NCI-H187 (cell line): ENCODE measurements at places on chromosomes 11 and 22.

GRCh38 chr11:110329445-110329844 lies 33.0 kb upstream of the RDX start:
- no peak for DNase-seq

DNA sequence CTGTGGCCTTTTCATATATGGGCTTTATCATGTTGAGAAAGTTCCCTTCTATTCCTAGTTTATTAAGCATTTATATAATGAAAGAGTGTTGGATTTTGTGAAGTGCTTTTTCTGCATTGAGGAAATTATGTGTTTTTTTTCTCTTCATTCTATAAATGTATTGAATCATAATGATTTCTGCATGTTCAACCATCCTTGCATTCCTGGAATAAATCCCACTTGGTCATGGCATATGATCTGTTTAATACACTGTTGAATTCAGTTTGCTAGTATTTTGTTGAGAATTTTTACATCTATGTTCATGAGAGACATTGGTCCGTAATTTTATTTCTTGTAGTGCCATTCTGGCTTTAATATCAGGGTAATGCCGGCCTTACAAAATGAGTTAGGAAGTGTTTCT lies 25.8 kb downstream of the PIM3 start:
- no peak for DNase-seq

DNA sequence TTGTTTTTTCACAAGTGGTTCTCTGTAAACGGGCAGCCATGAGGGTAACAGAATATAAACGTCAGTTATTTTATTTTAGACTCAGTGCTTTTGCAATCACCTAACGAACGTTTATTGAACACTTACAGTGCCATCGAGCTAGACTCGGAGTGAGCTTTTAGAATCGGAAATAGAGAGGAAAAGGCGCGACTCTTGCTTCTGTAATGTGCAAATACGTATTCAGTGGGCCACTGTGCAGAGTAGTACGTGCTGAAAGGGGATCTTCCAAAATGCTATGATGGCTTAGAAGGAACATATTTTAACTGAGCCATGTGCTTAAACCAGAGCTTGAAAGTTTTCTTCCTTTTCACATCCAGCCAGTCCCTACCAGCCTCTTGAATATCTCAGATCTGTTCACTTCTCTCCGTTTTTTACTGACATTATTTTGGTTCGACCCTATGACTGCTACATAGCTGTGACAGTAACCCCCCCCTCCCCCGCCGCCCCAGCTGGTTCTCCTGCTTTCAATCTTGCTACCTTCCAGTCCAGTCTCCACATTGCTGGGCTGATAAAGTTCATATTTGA lies 468 bp downstream of the DDIAS start:
- no peak for DNase-seq

DNA sequence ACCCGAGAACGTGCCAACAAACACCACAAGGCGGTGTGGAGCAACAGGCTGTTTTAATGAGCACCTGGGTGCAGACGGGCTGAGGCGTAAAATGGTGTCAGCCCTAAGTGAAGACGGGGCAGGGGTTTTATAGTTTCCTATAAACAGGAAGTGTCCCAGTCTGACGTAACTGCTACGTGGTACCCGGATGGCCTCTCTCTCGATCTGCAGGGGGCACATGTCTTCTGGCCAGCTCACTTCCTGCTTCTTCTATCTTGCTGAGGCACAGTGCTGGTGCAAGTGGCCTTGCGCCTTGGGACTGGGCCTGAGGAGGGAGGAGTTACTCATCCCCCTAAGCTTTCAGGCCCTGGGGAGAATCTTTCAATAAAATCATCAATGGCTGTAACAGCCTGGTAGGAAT lies 20.9 kb downstream of the OOSP3 start:
- no peak for DNase-seq

- DNase-seq: no peak
Observed at GRCh38 chr11:102451041-102451680, 1.4 kb downstream of the TMEM123 start.

DNA sequence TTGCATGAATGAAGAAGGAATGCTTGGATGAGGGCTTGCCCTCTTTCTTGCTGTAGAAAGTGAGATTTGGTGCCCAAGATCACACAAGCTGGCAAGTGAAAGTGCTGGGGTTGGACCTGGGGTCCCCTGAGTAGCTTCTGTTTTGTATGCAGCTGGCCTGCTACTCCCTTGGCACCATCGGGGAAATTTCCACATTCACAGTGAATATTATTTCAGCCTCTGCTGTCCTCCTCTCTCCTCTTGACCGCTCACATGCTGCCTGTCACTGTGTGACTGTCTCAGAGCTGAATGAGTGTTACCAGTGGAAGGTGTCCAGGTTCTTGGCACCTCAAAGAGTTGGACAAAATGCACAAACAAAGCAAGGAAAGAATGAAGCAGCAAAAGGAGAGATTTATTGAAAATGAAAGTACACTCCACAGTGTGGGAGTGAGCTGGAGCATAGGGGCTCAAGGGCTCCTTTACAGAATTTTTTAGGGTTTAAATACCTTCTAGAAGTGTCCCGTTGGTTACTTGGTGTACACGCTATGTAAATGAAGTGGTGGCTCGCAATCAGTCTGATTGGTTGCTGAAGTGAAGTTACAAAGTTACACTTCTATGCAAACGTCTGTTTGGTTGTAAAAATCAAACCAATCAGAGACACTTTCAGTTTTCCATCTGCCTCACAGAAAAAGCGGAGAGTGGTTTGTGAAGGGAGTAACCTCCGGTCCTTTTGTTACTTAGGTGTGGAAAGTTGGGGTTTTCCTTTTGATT lies 87.4 kb downstream of the DEPDC5 start:
- no peak for DNase-seq

DNA sequence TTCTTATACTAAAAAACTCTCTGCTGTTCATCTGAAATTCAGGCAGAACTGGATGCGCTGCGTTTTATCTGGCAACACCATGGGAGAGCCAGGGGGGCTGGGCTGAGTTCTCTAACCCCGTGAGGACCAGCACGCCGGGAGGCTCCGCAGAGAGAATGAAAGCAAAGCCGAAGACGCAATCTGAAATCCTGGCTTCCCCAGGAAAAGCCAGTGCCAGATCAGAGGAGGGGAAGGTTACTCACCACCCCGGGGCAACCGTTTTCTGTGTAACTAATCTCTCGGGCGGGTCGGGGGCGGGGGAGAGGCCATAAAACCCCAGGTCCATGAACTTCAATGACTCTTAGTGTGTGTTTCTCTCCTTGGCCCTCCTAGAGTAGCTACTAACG lies 99.4 kb downstream of the SHANK2 start:
- DNase-seq: no peak

GRCh38 chr11:61082062-61082870 lies 20.0 kb upstream of the CD5 start:
- DNase-seq: no peak
